ENCODE measurements at places on chromosomes 5 and 9. TPM values are rescaled to one million over a fixed set of nuclear protein-coding genes. Genes with fewer than 3 reads are reported as not detected.

KCNMB1 gene
- total RNA-seq, result 0.14 TPM

TEX53 gene
- not detected for total RNA-seq

SYNPO gene
- 40.2 TPM for total RNA-seq

GABRP gene
- total RNA-seq, result not detected

PPP3R2 gene
- total RNA-seq, result not detected

RNF38 gene
- total RNA-seq, result 39.6 TPM

PCDHGA9 gene
- total RNA-seq, result 0.73 TPM

GRCh38 chr5:168275940-168276339 lies 15.5 kb upstream of the WWC1 start:
- no peak for DNase-seq

DNA sequence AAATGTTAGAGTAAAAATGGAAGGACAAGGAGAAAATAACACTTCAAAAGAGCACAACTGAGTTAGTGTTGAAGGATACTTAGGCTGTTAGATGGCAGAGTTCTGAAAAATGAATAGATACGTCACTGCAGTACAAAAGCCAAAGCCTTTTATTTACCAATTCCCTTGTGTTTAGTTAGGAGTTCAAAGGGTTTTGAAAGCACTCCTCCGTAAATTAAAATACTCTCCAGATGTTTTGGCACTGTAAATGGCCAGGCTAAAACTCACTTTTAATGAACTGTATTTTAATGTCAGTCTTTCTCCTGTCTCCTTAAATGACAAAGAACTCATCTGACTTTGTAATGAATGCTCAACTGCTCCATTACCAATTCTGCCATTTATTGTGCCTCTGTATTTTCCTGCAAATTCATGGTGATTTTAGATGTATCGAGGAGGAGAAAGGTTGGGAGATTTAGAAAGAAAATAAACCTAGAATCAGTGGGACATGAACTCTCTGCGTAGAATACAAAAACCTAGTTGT lies 1727.2 kb downstream of the MAT2B start:
- no peak for DNase-seq

DNA sequence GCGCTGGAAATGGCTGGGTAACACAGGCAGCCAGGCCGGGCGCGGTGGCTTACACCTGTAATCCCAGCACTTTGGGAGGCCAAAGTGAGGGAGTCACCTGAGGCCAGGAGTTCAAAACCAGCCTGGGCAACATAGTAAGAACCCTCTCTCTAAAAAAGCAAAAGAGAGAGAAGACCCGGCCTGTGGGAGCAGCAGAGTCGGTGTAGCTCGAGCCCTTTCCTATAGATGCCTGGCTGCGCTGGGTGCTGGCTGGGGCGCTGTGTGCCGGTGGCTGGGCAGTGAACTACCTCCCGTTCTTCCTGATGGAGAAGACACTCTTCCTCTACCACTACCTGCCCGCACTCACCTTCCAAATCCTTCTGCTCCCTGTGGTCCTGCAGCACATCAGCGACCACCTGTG lies 9.2 kb downstream of the UCK1 start:
- DNase-seq, result no peak

DNA sequence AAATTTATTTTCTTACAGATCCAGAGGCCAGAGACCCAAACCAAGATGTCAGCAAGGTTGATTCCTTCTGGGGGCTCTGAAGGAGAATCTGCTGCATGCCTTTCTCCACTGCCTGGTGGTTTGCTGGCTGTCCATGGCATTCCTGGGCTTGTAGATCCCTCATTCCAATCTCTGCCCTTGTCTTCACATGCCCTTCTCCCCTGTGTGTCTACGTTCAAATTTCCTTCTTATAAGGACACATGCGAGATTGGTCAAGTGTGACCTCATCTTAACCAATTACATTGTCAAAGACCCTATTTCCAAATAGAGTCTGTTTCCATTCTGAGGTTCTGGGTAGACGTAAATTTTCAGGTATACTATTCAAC lies 84.5 kb upstream of the RAI14 start:
- DNase-seq, result peak; percentile 82

GRCh38 chr9:4489919-4490704 lies at the start of gene SLC1A1:
SLC1A1 (plus strand) TSS chr9:4490468; CDS start chr9:4490680, 212 bp downstream.
- peak; percentile 52 for DNase-seq

GRCh38 chr9:71844808-71845207 lies 66.2 kb downstream of the ABHD17B start:
- no peak for DNase-seq

GRCh38 chr5:170151097-170151831 lies 45.6 kb downstream of the FOXI1 start:
- peak; percentile 85 for DNase-seq

- no peak for DNase-seq
These were observed 423.0 kb upstream of the BRINP1 start for GRCh38 chr9:119792242-119792641.

DNA sequence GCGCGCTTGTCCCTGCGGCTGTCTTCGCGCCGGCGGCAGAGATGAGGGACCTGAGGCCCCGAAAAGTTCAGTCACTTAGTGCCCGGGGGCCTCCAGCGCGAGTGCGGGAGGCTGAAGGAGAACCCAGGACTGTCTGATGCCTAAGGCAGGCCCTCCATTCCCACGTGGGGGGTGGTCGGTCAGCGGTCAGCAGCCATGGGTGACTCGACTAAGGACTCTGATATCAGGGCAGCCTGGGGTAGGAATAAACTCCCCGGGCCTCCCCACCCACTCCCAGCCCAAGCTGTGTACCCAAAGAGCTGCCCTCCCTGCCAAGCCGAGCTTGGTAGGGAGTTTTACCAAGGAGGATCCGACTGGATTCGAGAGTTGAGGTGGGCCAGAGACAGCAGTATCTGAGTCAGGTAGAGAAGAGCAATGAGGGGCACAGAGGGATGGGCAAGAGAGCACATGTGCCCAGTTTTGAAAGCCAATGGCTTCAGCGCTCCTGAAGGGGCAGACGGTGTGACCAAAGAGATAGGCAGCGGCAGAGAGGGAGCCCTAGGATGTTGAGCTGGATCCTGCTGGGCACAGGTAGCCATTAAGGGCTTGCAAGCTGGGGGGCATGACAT lies 787 bp downstream of the FGFR4 start:
- no peak for DNase-seq

DNA sequence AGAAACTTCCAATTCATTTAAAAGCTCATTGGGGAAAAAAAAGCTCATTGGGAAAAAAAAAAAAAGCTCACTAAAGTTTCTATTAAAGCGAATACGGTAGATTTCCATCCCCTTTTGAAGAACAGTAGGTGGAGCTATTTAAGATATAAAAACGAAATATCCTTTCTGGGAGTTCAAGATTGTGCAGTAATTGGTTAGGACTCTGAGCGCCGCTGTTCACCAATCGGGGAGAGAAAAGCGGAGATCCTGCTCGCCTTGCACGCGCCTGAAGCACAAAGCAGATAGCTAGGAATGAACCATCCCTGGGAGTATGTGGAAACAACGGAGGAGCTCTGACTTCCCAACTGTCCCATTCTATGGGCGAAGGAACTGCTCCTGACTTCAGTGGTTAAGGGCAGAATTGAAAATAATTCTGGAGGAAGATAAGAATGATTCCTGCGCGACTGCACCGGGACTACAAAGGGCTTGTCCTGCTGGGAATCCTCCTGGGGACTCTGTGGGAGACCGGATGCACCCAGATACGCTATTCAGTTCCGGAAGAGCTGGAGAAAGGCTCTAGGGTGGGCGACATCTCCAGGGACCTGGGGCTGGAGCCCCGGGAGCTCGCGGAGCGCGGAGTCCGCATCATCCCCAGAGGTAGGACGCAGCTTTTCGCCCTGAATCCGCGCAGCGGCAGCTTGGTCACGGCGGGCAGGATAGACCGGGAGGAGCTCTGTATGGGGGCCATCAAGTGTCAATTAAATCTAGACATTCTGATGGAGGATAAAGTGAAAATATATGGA lies at the start of gene PCDHGA12:
Gene PCDHGA12, plus strand, starts transcription at position 176 of the 782 bp plus-strand sequence. Its CDS starts 253 bp downstream, at position 429.
- DNase-seq, result peak; percentile 77

DNA sequence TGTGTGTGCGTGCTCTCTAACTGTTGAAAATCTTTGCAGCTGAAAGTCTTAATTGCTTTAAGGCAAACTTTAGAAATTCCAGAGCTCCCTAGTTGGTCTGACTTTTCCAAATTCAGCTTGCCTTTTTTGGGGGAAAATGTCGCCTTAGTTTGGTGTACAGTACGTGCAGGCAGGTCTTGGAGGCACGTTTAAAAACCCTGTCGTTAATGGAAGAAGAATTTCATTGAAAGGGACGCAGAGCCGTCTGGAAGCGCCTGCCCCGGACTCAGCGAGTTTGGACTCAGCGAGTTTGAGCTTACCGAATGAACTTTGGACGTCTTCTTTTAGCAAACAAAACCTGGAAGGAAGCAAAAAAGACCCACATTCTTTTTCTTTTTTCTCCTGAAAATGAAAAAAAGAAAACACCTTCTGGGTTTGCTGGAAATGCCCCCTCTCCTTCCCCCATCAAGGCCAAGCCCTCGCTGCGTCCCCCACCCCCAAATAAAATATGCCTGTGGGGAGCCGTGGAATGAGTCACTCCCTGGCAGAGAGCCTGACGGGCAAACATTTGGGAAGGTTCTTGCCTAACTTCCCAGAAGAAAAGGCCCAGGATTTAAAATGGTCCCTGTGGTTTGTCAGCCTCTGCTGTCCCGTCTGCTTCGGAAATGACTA lies 1.5 kb downstream of the NEK6 start:
- peak; percentile 90 for DNase-seq

GRCh38 chr5:72760259-72760658 lies 56.2 kb upstream of the TNPO1 start:
- DNase-seq, result peak; percentile 2

- no peak for DNase-seq
These were observed 124.0 kb upstream of the BOD1 start for GRCh38 chr5:173740400-173740799.

- no peak for DNase-seq
These were observed 120.0 kb downstream of the FER start for GRCh38 chr5:108867656-108868055.

GRCh38 chr5:81409361-81409760 lies 15.4 kb upstream of the ACOT12 start:
- DNase-seq, result no peak

DNA sequence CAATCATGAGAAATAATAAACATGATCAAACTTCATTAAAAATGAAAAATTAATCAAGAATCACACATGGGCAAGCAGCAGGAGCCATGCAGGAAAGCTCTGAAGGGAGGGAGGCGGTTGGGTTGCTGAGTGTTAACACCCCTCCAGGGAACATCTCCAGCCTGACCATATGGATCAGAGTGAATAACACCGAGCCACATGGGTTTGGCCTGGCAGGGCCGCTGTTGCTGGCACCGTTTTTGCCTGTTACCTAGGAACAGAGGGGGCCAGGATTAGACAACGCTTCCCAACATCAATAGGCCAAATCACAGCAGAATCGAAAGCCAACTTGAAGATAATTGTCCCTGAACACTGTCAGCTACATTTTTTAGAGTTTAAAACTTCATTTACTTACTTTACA lies 160.2 kb downstream of the DENND1A start:
- no peak for DNase-seq

- DNase-seq, result peak; percentile 22
These were observed at the start of gene LHX6 for GRCh38 chr9:122228568-122229484. LHX6 (minus strand) TSS chr9:122228957; CDS start chr9:122228740, 217 bp downstream.

DNA sequence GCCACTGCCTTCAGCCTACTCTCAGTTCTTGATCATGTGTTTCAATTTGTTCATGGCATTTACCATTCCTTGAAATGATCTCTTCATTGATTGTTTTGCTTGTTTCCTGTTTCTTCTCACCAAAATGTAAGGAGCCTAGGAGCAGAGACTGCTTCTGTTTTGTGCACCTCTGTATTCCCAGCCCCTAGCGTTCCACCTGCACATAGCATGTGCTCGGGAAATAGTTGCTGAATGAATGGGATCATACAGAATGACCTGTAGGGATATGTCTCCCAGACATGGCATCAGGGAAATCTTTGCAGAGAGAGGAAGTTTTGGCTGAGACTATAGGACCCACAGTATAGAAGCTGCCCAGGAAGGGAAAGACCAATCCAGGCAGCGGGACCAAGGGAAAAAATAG lies 6.2 kb upstream of the CERCAM start:
- DNase-seq, result no peak

- DNase-seq, result no peak
These were observed 3.3 kb downstream of the SLC23A1 start for GRCh38 chr5:139379626-139380449.

GRCh38 chr9:88198341-88198807 lies 60.1 kb upstream of the SPATA31C2 start:
- peak; percentile 72 for DNase-seq
